ENCODE measurements at places on chromosomes 1 and 21. TPM values are rescaled to one million over a fixed set of nuclear protein-coding genes. Genes with fewer than 3 reads are reported as not detected.

Gene ZNF669
- 9.0 TPM for total RNA-seq

Gene RCSD1
- 20.7 TPM for total RNA-seq

Gene TNNT2
- total RNA-seq: 6.4 TPM

Gene MMP23B
- 27.2 TPM for total RNA-seq

Gene PAFAH2
- 19.4 TPM for total RNA-seq

Gene CFHR2
- not detected for total RNA-seq

Gene COL11A1
- total RNA-seq: 0.56 TPM

Measured in lower lobe of right lung (tissue), 2 donors.